NCI-H774 (cell line): ENCODE measurements at places on chromosomes 6 and 20.

DNA sequence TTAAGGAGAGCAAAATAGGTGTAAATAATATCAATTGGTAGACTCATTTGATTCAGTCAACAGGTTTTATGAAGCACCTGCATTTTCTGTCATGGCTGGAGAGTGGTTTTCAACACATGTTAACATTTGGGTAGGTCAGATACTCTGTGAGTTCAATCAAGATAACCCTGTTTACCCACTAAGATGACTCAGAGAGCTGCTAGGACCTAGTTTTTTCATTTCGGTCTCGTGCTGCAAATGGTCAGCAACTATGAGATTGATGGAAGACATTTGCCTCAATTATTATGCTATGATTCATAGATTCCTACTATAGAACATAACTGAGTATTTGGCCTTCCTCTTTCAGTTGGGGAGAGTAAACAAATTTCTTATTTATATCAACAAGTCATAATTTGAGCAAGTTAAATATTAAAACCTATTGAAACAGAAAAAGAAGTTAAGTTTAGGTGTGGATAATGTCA, 391.4 kb upstream of the CITED2 start:
- DNase-seq = peak; percentile 34

DNA sequence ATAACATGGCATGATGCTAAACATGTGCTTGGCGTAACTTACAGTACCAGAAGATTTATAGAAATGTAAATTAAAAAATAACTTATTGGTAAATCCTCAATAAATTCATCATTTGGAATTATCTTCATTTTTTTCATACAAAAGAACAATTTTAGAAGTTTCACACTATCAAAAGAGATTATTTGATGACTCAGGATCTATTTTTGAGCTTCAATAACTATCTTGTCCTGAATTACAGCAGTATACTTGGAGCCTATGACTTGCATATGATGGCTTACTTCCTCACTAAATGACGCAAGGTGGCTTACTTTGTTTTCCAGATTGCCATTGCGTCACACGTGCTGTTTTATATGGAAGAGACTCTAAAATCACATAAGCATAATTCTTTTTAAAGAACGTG, 49.2 kb downstream of the KHDRBS2 start:
- DNase-seq = no peak

DNA sequence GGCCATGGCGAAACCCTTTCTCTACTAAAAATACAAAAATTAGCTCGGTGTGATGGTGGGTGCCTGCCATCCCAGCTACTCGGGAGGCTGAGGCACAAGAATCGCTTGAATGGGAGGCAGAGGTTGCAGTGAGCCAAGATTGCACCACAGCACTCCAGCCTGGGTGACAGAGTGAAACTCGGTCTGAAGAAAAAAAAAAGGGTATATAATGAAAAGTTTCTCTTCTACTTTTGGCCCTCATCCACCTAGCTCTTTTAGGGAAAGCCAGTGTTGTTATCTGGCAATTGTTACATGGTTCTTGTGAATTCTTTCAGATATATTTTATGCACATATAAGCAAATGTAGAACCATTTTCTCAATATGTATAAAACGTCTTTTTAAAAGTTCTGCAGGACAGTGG, 19.0 kb downstream of the KIF3B start:
- no peak for DNase-seq

GRCh38 chr6:135269481-135269891, 88.4 kb downstream of the MYB start:
- no peak for DNase-seq

GRCh38 chr6:26501482-26501986, 1.4 kb downstream of the BTN1A1 start:
- no peak for DNase-seq

DNA sequence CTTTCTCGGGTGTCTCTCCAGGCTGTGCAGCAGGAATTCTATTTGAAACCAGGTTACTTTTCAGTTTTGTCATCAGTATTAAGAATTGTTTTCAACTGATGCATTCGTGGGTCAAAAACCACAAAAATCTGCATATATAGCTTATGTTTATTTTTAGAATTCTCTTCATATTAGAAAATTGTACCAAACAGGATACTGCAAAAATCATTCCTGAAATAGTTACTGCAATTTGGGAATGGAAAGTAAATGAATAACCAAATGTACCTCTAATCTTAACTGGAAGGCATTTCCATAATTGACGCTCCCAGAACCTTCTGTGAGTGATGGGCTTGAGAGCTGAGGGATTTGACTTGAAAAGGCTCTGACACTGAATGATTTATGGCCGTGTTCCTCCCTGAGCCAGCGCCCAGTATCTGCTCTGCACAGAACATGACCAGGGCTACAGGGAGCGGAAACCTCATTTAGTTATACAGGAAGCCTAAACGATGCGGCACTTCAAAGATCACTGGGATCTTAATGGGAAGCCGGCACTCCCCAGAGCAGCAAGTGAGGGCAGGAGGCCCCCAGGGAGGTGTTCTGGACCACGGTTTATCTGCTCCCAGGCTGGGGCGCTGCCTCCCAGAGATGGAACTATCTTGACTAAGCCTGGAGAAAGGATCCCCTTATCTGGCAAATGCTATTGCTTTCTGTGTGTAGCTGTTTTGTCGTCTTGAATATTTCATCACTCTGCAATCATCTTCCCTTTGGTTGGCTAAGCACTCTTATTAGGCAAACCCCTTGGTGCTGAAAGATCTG, 446.0 kb downstream of the QKI start:
- no peak for DNase-seq

- no peak for DNase-seq
Measured at GRCh38 chr20:3392756-3393155, 14.7 kb downstream of the DNAAF9 start.

DNA sequence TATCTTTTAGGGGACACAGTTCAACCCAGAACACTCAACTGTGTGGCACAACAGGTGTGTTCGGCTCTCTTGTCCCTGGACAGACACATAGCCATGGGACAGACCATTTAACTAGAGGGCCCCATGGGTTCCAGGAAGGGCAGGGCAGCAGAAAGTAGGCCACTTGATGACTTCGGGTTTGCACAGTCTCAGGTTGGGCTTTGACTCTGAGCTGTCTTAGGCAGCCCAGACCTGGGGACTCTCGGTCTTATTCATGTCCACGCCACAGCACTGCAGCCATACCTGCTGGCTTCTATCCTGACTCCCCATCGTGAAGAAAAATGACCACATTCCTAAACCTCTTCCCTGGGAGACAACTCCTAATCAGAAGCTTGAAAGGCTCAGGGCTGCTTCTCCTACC, 146.1 kb upstream of the AKAP12 start:
- no peak for DNase-seq

DNA sequence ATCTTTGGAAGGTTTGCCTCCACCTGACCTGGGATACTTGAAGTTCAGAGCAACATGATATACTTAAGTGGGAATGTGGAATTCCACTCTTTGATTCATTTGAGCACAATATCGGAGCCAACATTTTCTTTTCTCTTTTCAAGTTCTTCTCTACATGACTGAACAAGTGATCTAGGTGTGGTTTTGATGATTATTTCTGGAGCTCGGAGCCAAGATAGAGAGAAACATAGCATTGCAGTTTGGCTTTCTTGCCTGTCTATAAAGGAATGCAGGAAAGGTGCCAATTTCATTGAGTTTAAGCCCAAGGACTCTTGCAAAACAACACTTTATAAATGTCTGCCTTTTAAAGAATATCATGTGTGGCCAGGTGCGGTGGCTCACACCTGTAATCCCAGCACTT, 124.2 kb upstream of the FAM83B start:
- DNase-seq = no peak

- no peak for DNase-seq
Measured at GRCh38 chr6:144423167-144423566, 138.0 kb downstream of the UTRN start.

DNA sequence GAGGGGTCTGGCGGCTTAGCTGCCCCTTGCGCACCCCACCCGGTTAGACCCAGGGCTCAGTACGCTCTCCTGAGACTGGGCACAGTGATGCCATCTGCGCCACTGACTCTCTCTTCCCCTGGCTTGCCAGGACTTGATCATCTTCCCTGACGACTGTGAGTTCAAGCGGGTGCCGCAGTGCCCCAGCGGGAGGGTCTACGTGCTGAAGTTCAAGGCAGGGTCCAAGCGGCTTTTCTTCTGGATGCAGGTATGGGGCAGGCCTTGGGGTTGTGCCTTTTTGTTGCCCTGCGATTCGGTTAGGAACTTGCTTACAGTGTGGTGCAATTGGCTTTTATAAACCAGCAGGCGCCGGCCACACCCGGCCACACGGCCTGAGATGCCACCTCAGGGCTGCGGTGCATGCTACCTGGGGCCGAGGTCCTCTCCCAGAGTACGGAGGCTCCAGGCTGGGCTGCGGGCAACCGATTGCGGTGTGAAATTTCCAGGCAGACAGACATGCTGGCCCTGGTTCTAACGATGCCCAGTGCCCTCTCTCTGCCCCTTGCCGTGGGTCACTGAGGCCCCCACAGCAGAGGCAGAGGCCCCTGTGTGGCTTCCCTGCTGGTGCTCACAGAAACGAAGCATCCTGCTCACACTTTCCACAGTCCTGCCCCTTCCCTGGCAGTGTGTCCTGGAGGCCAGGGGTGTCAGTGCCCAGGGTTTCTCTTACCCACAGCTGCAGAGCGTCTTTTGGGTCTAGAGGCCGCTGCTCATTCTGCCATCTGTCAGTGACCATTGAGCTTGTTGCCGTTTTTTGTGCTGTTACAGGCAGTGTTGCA, 1.7 kb downstream of the ADRM1 start:
- no peak for DNase-seq
